Activated CD4-positive, alpha-beta T cell treated with anti-CD3 and anti-CD28 coated beads for 24 hours (primary cell): ENCODE measurements at places on chromosomes 6 and 20.

DNA sequence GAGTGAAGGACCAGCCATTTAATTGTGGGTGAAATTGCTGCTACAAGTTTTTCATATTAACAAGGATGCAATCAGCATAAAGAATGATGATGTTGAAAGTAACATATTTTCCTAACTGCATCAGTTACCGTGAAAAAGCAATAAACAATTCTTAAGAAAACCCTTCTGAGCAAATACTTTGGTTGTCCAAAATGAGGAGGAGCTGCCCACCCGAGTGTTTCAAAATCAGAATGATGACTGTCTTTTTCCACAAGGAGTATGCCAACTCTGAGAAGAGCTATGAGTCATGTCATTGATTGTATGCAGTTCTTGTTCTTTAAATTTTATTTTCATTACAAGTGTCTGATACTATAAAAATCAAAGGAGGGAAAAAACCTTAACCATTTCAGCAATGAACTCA is 470.5 kb downstream of the COL12A1 start:
- DNase-seq = no peak

- no peak for DNase-seq
Measured at GRCh38 chr20:31860390-31861134, 9.8 kb downstream of the DUSP15 start.

- no peak for DNase-seq
Measured at GRCh38 chr6:22049002-22049401, 247.8 kb downstream of the PRL start.

- DNase-seq = no peak
Measured at GRCh38 chr20:49620364-49621240, 52.7 kb upstream of the PTGIS start.

DNA sequence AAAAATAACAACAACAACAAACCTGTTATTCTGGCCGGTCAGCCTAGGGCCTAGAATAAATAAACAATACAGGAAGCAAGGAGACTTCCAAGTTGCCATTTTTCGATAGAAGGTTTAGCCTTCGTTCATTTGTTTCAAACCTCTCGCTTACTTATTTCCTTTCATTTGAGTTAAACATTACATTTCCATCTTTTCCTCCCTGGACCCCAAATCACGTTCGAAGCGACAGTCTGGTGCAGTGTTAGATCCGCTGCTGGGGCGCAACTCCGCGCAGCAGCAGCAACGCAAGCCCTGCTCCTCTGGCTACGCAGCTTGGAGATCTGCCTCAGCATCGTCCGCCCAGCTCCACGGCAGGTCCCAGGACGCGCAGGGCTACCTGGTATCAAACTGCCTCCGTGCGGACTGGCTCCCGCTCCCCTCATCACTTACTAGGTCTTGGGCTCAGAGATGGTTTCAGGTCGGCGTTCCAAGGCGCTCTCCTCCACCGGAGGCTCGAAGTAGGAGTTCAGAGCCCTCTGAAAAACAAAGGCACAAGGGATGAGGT is 530 bp downstream of the TDP2 start:
- no peak for DNase-seq

GRCh38 chr6:150486048-150486447 is 113.6 kb upstream of the PLEKHG1 start:
- no peak for DNase-seq

DNA sequence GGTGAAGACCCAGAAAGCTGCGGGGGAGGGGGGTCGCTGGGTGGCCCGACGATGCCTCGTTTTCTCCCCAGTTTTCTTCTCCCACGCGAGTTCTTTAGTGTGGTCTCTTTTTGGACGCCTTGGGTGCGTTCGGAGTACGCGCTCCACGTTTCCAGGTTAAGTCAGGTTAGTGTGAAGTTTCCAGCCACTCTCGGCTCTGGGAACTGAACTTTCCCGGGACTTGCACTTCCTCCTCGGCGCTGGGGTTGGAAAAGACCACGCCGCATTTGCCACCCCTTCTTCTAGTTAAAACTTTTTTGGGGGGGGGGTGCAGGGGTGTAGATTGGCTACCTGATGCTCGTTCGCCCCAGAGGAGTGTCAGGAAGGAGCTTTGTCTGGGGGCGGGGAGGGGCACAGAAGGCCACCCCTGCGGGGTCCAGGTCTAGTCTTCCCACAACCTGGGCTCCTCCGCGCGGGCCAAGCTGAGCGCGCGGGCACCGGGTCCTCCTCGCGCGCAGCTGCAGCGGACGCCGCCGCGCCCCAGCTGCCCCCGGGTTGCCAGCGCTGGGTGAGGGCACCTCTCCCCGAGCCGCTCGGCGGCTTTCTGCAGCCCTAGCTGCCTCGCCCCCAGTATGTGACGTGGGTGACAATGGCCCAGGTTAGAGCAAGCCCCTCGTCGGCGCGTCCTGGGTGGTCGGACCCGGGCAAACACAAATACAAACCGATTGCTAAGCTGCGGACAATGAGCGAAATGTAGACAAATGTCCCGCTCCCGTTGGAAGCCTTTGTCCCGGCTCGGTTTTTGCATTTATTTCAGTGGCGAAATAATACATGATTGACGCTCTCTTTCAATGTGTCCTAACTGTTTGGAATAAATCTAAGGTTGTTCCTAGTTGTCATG is 1.7 kb upstream of the NKX2-2 start:
- DNase-seq = no peak

GRCh38 chr6:120826253-120826652 is 508.0 kb downstream of the TBC1D32 start:
- no peak for DNase-seq

DNA sequence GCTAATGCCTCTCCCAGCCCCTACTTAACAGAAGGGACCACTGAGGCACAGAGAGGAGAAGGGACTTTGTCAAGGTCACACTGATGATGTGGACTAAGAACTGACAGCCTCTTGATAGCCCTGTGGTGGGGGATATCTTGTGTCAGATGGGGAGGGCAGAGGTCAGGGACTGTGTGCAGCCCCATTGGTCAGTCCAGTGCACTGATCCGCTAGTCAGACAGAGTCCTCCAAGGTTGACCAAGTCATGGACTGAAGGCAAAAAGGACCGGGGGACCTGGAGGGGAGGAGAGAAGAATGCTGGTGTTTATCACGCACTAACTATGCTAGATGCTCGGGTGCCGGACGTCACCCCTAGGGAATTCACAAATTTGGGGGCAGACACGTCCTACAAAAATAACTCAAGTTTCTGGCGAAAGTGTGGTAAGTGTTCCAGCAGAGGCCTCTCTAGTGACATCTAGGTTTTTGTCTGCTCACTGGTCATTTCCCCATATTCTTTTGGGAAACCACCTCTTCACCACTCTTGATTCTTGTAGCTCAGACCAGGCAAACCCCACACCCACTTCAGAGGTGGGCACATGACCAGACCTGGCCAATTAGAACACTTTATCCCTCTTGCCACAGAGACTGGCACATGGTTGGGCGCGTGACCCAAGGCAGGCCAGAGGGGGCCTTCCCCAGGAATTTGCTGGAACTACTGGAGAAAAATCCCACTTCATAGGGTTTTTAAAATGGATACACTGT is 21.0 kb downstream of the TCF15 start:
- no peak for DNase-seq

GRCh38 chr6:41887331-41887751 is 7.8 kb downstream of the USP49 start:
- DNase-seq = no peak

- DNase-seq = no peak
Measured at GRCh38 chr6:68756454-68757375, 121.6 kb downstream of the ADGRB3 start.
